T-helper 9 cell (primary cell): ENCODE measurements at places on chromosomes 6 and 20.

DNA sequence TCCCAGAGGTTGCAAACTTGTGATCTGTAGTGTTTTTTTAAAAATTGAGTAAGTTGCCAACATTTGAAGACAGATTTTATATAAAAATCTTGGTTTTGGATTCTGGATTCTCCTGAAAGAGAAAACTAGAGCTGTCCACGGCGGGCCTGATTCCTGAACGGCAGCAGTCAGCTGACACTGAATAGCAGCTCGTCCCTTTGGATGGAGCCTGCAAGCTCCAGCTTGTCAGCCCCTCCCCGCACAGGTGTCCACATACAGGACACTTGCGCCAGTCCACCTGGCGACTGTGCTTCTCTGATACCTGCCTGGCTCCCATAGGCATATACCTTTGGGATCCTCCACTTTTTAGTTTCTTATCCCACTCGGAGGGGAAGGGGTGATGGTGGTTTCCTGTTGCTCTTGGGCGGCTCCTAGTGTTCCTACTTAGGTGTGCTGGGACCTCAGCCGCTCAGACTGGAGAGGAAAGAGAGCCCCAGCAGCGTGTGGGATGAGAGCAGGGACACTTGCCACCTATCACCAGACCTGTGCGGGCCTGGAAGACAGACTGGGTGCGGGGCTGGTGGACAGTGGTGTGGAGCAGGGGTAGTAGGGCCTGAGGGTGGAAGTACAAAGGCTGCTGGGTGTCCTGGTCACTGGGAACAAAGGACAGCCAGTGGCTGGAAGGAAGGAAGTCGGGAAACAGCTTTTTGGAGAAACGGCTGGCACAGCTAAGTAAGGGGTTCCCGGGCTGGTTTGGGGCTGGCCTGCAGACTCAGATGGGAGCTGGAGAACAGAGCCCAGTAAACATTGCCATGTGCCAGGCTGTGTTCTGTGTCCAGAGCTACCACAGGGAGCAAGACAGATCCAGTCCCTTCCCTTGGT, 18.3 kb downstream of the GHRH start:
- no peak for DNase-seq

GRCh38 chr20:34377072-34377847, 14.2 kb downstream of the ITCH start:
- no peak for DNase-seq

DNA sequence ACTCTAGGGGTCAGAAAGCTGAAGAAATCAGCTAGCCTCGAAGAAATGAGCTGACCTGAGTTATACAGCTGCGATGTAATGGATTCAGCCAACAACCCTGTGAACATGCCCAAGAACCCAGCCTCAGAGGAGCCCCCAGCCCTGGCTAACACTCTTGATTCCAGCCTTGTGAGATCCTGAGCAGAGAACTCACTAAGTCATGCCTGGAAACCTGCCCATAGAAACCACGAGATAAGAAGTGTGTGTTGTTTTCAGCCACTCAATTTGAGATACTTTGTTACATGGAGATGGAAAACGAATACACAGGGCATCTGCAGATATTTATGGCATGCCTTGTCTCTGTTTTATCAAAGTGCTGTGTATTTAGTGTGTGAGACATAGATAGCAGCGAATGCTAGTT, 265.2 kb downstream of the QKI start:
- no peak for DNase-seq

DNA sequence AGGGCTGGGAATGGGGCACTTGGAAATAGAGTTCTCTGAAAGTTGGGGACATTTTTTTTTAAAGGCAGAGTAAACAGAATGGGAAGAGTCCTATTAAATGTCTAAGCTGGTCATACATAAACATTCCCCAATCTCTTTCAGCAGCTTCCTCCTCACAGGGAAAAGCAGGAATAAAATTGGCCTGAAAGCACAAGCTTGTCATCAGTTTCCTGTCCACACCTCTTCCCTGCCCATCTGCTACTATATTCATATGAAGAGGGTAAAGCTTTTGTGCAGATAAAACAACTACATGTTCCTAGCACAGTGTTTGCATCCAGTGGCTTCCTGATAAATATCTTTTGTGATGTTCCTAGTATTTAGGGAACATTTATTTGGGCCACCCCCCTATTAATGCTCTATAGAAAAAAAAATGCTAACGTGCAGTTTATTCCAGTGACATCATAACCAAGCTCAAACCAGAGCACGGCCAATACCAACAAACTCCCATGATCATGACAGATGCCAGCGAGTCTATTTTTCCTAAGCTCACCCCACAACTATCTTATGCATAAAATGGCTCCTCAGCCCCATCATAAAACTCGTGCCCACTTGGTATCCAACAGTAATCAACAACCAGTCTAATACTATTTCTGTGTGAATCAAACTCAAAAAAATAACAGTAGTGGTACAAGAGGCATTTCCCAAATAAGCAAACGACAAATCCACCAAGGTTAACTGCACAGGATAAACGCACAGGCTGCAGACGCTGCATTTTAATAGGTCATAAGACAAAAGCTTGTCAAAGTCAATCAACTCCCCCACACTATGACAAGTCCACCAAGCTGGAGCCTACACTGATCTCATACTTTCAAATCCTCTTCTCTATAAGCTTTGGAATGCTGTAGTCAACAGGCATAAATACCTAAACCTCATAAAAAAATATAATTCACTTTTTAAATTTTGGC, 95.3 kb downstream of the EPB41L2 start:
- no peak for DNase-seq

GRCh38 chr20:21180248-21180647, 54.4 kb downstream of the KIZ start:
- no peak for DNase-seq

DNA sequence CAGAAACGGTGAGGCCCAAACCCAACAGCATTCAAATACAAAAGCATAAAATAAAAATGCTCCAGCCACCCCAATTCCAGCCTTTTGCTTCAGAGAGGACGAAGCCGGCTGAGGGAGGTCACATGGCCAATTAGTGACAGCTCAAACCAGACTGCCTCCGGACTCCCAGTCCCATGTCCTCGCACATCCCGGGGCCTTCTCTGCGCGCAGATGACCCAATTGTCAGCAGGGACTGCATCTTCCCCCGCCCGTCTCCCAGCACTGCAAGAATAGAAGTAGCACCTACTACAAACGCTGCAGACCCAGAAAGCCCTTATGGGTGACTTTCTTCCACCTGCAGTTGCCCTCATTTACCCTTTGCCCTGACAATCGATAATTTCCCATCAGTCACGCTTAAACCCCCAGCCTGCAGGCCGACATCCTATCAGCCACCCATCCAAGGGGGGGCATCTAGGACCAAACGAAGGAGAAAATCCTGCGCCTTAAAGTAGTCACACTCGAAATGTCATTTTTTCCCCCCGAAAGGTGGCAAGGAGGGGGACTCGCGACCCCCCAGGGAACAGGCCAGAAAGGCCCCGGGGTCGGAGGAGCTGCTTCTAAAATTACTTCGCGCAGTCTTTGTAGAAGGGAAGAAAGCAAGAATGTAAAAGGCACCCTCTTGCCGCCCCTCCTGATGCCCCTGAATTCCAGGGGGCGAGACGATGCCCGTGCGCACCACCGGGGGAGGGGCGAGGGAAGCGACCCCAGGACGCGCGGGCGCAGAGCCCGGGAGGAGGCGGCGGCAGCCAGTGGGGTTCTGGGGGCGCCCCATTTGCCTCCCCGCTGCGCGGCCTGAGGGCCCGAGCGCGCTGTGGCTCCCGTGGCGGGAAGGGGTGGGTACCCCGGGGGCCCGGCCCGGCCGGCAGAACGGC, 792 bp downstream of the SLC23A2 start:
- peak; percentile 10 for DNase-seq

- DNase-seq = no peak
These were observed 5.8 kb downstream of the STX7 start for GRCh38 chr6:132506869-132507808.

- DNase-seq = no peak
These were observed 44.2 kb downstream of the FGD2 start for GRCh38 chr6:37049758-37050044.

DNA sequence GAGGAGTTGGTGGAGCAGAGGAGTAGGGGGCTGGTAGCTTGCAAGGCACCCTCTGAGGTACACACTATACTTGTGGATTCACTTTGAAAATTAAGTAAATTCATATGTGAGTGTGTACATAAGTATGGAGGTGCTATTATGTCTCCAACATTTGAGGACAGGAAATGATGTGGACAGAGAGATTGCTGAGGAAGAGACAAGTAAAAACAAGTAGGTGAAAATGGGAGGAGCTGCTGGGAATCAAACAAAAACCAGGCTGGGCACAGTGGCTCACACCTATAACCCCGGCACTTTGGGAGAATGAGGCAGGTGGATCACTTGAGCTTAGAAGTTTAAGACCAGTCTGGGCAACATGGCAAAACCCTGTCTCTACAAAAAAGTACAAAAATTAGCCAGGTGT, 69.2 kb upstream of the LYRM2 start:
- no peak for DNase-seq

DNA sequence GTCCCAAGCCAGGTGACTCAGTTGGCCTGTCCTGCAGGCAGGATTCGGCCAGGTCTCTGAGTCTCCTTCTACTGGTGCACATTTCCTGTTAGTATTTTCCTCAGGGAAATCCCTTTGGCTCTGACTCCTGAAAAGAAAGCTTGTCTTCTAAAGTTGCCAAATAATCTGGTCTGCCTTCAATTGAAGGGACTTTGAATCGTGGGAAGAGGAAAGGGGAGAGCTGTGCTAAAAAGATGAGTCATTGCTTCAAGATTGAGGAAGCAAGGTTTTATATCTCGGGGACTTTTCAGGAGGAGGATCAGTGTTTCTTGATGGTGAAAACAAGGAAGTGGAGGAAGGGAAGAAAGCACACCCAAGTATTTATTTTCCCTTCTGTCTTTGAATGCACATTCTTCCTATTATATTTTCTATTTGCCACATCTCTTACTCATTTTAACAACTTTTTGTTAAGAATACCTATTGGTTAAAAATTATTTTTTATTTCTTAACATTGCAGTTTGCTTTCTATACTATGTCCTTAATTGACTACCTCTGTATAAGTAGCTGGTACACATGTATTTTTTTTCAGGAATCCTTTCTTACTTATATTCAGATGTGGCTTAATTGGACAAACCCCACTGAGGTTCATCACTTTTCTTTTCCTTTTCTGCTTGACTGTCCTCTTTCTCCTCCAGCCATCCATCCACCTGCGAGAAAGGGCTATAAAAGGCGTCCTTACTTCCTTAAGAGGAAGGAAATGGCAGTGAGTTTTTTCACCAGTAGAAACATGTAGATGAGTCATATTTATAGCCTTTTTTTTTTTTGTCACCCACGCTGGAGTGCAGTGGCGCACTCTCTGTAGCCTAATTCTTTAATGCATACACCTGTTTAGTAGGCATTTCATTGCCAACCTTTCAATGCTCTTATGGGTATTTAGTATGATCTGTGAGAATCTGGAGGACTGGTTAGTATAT, 15.0 kb upstream of the IFNGR1 start:
- DNase-seq = no peak

- no peak for DNase-seq
These were observed 60.6 kb upstream of the RIPOR2 start for GRCh38 chr6:24996269-24996836.

DNA sequence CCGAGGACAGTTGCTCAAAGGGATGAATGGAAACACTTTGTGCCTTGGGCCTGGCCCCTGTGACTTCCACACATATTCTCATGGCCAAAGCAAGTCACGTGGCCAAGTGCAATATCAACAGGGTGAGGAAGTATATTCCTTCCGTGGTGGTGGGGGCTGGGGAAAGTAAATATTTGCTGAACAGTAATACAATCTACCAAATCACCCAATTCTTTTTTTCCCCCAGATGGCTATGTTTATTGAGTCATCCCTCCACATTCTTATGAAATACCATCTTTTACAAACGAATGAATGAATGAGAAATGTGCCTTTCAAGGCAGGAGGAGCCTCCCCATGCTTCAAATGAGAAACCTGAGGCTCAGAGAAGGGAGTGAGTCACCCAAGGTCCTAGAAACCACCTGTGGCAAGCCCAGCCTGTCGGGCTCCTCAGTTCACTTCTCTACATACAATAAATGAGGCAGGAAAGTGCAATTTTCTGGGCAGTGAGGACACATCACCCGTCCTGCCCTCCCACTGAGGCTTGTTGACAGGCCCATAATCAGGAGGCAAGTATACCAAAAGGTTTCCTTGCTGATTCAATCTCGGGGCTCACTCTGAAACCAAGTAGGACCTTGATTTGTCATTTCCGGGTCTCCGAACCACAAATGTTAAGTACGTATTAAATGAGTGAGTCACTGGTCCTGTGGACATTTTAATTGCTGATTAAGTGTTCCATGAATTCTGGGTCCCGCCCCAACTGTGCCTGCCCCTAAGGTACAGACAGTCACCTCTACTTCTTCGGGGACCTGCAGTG, 25.3 kb upstream of the TOP1 start:
- peak; percentile 51 for DNase-seq

- DNase-seq = no peak
These were observed at the start of gene OR2B3 for GRCh38 chr6:29087213-29087612. TSS of gene OR2B3 (minus strand) at chr6:29087313. CDS start at chr6:29087248, 65 bp downstream.

DNA sequence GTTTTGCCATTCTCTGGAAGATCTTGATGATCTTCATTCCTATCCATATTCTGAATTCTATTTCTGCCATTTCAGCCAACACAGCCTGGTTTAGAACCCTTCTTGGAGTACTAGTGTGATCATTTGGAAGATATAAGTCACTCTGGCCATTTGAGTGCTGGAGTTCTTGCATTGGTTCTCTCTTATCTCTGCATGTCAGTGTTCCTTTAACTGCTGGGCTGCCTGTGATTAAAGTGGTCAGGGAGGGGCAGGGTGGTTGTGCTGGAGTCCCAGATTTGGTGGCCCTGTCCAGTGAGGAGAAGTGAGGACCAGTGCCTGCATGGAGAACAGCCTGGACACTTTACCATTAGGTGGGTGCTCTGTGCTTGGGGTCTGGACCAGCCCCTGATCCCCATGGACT, 173.0 kb downstream of the SOD2 start:
- DNase-seq = no peak

DNA sequence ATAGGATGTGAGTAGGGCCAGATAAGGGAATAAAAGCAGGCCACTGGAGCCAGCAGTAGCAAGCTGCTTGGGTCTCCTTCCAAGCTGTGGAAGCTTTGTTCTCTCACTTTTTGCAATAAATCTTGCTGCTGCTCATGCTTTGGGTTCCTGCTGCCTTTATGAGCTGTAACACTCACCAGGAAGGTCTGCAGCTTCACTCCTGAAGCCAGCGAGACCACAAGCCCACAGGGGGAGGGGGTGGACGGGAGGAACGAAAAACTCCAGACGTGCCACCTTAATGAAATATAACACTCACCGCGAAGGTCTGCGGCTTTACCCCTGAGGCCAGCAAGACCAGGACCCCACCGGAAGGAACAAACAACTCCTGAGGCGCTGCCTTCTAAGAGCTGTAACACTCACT, 1324.4 kb upstream of the EYS start:
- DNase-seq = no peak
